ENCODE measurements at places on chromosomes 5 and 9.

GRCh38 chr9:35482071-35482470 is 7.8 kb upstream of the RUSC2 start:
- DNase-seq: no peak

GRCh38 chr5:151589878-151590570 is 1.1 kb downstream of the FAT2 start:
- no peak for DNase-seq

- DNase-seq: no peak
Observed at GRCh38 chr5:143442385-143442784, 38.9 kb upstream of the NR3C1 start.

DNA sequence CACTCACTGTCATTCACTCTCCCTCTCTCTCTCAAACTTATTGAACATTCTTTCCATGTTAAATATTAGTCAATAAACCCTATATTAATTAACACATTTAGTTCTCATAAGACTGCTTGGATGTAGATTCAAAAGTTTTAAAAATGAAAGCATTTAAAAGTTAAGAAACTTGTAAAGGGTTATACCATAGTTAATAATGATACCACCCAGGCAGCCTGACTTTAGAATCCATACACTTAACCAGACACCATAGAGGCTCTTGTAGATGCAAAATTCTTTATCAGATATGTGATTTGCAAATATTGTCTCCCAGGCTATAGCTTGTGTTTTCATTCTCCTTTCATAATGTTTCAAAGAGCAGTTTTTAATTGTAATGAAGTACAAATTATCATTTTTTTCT is 335.8 kb upstream of the ACTBL2 start:
- DNase-seq: no peak

- no peak for DNase-seq
Observed at GRCh38 chr5:6675784-6676491, 37.3 kb upstream of the TENT4A start.

- DNase-seq: no peak
Observed at GRCh38 chr9:69204849-69205248, 30.8 kb downstream of the TJP2 start.

DNA sequence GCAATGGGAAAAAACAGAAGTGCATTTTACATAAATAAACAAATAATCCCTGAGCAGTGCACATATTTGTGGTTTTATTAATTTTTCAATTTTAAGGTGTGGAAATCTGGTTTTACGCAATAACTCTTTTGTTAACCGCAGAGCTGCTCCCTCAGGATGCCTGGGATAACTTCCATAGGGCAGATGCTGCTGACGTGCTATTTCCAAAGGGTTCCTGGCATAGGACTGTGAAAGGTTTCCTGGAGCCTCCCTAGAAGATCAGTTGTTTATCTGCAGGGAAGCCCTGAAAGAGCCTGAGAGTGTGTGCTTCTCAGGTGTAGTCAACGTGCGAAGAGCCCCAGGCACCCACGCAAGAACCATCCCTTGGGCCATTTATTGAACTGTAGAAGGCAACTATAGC is 443.5 kb downstream of the PLK2 start:
- no peak for DNase-seq

DNA sequence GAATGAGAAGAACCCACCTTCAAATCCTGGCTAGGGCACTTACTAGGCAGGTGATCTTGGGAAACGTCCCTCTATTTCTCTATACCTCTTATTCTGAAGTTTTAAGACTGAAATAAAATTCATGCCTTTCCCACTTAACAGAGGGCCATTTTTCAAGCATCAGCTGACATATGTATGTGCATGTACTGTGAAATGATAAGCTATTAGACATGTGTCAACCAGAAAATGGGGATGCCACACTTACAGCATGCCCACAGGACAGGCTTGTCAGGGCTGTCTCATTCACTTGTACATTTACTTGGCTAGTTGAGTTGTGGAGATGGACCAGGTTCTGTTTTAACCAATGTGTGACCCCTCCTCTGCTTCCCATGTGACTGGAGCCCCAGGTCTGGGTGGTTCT is 78.5 kb downstream of the C9orf152 start:
- no peak for DNase-seq

DNA sequence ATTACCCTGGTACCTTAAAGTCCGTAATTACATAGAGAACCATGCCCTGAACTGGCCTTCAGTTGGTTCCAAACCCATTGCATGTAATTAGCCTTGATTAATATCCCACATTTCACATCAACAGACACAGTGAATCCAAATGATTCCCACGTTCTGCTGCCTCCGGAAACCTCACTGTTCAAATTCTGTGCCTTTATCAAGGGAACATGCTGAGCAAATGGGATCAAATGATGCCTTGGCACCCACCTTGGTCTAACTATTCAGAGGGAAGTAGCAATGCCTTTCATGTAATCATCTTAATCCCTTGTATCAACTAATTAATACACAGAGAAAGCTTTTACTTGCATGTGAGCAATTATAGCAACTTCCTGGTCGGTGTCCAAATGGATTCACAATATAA is 100.6 kb downstream of the EFNA5 start:
- no peak for DNase-seq

GRCh38 chr9:40925149-40925548 is 203.3 kb downstream of the FOXD4L6 start:
- no peak for DNase-seq

DNA sequence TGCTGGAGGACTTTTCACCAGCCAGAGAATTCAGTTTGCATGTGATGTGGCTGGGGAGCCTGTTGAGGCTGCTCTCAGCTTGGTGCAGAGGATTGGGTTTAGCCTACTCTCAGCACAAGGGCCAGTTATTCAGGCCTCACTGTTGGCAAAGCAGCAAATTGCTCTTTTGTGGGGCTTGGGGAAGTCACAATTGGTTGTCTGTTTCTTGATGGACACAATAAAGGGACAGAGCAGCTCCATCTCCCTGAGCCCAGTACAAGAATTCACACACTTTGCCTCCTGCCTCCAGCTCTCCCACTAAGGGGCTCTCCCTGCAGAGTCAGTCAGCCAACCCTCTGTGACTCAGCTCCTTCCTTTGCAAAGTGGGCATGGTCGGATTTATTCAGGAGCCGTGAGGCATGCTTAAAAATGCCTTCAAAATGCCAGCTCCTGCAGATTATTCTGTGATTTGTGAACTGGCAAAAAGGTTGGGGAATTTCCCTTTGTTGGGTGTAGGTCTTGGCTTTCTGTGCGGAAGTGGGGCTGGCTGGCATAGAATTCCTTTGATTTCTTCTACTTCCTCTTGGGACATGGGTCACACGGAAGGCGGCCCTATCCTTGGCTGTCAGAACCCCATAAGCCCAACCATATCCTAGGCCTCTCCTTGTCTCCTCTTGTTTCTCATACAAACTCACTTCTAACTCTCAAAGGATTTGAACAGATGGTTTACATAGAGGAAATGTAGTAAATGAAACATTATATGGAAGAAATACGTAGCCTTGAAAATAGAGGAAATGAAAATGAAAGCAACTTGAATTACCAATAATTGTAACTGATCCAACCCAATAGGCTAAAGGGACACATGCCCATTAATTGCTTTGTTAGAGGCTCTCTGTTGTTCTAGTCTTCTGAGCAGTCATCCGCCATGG is 118.7 kb upstream of the CD180 start:
- DNase-seq: no peak

DNA sequence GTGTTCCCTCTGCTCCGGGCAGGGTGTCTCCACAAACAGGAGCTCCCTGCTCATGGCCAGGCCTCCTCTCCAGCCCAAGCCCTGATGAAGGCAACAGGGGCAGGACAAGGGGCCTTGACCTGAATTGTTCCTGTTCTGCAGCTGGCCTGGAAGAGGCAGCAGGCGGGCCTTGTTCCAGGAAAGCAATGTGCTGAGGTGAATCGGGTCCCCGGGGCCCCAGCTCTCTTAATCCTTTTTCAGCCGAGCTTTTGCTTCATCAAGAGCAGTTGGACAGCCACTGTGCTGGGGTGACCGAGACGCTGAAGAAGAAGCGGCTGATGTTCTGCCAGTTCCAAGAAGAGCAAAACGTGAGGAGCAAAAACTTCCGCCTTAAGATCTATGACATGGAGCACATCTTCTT is 41.4 kb downstream of the CCDC180 start:
- no peak for DNase-seq

GRCh38 chr5:74493411-74493810 is 147.1 kb downstream of the ENC1 start:
- no peak for DNase-seq

DNA sequence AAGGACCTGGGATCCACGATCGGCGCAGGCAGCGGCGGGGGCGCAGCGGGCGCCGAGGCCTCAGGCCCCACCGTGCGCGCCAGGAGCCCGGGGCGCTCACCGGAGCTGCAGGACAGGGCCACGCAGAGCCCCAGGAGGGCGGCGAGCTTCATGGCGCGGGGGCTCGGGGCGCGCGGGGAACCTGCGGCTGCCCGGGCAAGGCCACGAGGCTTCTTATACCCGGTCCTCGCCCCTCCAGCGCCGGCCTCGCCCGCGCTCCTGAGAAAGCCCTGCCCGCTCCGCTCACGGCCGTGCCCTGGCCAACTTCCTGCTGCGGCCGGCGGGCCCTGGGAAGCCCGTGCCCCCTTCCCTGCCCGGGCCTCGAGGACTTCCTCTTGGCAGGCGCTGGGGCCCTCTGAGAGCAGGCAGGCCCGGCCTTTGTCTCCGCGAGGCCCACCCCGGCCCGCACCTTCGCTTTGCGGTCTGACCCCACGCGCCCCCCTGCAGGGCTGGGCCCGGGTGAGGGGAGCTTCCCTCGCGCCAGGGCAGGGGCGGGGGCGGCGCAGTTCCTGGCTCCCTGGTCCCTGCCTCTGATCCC is at the start of gene SCGB3A1:
TSS of gene SCGB3A1 (minus strand) at position 189 of the 577 bp plus-strand sequence. CDS start at position 152, 37 bp downstream.
- no peak for DNase-seq

DNA sequence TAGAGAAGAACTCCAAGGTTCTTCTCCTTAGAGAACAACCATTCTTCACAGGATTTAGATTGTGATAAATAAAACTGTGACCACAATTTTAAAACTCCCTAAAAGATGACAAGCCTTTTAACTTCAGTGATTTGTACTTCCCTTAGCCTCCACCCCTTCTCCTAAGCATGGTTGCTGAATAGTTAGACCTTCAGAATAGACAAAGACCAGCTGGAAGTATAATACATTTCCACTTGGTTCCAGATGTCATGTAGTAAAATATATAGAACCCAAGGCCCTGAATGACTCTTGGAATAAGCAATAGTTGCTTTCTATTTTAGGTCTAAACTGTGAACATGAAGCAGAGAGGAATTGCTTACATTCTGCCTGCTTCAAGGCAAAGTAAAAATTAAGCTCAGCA is 208.7 kb downstream of the ARRDC3 start:
- DNase-seq: peak; percentile 15

DNA sequence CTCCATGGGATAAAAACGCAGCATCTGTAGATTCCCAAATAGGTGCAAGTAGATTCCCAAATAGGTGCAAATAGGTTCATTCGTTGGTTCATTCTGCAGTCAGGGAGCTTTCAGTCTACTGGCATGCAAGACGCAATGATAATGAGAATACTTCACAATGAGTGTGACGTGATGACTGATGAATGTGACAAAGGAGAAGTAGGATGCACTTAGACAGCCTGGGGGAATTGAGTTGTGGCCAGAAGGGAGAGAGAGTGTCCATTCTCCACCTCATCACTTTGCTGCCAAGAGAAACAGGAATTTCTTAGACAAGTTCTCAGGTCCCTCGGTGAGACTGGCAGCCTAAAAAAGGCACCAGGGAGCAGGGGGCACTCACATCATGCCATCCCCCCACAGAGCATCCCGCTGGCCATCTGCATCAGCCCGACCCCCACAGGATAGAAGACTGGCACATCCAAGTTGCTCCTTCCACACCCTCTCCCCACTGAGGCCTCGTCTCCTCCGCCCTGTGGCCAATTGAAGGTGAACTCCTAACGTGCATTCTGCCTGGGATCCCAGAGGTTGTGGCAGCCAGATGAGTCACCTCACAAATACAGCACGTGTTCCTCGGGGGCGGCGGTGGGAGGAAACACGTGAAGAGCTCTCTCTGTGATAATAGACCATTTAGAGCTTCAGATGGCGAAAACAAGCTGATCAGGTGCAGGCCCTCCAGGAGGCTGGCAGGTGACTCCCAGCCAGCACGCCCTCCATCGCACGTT is 19.9 kb upstream of the KCNIP1 start:
- DNase-seq: no peak

DNA sequence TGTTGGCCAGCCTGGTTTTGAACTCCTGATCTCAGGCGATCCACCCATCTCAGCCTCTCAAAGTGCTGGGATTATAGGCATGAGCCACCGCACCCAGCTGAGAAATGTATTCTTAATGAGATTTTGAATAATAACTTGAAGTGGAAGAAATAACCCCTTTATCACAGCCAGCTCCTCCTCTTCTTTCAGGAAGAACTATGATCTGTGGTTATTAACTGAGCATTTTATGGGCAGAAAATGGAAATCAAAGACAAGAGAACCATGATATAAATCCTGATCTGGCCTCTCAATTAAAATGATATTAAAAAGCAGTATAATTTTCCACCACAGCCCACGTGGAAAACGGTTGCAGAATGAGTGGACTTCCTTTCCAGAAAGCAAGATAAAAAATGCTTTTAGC is 206.6 kb downstream of the PRELID2 start:
- DNase-seq: no peak

GRCh38 chr9:11758016-11758415 is 935.2 kb upstream of the TYRP1 start:
- DNase-seq: no peak

DNA sequence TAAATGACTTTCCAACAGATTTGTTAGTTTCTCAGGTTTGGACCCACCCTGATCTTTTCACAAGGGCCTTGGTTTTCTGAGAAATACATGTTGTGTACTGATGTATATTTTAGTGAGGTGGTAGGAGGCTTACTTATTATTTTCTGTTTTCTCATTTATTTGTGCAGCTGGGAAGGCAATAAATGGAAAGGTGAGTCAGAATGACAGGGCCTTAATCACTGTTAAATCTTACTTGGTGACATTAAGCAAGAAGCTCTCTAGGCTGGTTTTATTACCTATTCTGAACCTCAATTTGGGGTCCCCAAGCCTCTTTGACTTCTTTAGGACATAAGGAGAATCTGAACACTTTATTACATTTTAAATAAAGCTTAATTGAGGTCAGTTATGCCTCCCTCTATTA is 214.0 kb upstream of the DAB2 start:
- no peak for DNase-seq
